Fibroblast of lung (primary cell): ENCODE measurements at places on chromosomes 6 and 20.

GRCh38 chr6:41605649-41606048, 32.6 kb upstream of the MDFI start:
- no peak for DNase-seq

GRCh38 chr20:48571949-48572847, 255.6 kb downstream of the PREX1 start:
- DNase-seq = no peak

GRCh38 chr6:70150521-70150920, 152.4 kb downstream of the COL9A1 start:
- DNase-seq = no peak

DNA sequence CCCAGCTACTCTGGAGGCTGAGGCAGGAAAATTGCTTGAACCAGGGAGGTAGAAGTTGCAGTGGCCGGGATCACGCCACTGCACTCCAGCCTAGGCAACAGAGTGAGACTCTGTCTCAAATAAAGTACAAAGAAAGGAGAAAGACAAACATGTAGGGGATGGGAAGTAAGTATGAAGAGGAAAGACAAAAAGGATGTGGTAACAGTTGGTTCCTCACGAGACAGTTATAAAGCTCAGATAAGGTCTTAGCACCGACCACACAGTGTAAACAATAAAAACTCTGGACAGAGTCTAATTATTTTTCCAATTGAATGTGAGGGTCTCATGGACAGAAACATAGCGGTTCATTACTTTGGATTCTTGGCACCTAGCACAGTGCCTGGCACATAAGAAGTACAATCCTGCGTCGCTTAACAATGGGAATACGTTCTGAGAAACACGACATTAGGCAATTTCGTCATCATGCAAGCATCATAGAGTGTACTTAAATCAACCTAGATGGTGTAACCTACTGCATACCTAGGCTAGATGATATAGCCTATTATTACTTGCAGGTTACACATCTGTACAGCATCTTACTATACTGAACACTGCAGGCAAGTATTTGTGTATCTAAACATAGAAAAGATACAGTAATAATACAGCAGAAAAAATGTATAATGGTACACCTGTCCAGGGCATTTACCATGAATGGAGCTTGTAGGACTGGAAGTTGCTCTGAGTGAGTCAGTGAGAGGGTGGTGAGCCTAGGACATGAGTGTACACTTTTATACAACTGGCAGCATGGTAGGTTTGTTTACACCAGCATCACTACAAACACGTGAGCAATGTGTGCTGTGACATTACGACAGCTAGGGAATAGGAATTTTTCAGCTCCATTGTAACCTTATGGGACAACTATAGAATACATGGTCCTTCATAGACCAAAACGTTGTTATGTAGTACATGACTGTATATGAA, 38.2 kb downstream of the MBOAT1 start:
- no peak for DNase-seq

GRCh38 chr6:165826487-165827189, 163.6 kb upstream of the PDE10A start:
- no peak for DNase-seq

DNA sequence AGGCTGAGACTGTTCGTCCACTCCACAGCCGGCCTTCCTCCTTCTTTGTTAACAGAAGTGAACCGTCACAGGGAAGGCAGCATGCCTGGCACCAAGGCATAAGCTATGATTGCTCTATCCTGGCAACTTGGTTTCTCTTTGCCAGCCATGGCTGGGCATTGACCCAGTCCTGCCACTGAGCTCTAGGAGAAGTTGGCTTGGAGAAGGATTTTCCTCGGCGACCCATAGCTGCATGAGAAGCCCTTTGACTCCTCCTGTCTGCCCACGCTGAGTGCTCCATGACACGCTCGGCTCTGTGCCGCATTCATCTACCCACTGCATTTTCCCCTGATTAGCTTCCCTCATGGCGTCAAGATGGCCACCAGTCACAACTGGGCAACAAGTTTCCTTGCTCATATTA, 111.8 kb upstream of the EXOC2 start:
- no peak for DNase-seq

- no peak for DNase-seq
These were observed 90.9 kb upstream of the MLIP start for GRCh38 chr6:54020334-54020733.

GRCh38 chr6:140988780-140989179, 1143.9 kb upstream of the GJE1 start:
- DNase-seq = no peak

DNA sequence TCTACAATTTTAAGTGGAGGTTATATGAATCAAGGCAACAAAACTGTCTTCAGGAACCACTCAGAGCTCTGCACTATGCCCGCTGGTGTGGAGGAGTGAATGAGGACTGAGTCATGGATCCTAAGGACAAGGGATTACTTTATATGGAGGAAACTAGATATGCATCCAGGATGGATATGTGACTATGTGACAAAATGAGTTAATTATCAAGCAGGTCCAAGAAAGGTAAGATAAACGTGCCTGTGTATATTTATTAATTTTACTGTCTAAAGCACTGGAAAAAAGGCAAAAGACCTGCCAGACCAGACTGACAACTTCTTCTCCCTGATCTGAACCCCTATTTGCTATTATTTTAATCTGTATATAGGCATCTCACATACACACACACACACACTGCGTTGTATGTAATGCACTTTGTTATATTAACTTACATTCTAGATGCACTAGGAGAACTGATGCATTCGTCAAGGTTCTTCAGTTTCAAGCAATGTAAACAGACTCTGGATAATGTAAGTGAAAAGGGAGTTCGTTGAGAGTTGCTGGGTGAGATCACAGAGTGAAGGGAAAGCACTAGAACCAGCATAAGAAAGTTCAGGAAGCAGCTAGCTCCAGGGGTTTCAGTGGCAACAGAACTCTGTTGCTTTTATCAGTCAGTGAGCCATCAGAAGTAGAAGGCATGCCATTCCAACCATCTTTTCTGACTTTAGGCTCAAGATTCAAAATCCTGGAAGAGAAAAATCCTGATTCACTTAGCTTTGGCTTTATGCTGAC, 26.4 kb upstream of the ADGRG6 start:
- DNase-seq = peak; percentile 9

DNA sequence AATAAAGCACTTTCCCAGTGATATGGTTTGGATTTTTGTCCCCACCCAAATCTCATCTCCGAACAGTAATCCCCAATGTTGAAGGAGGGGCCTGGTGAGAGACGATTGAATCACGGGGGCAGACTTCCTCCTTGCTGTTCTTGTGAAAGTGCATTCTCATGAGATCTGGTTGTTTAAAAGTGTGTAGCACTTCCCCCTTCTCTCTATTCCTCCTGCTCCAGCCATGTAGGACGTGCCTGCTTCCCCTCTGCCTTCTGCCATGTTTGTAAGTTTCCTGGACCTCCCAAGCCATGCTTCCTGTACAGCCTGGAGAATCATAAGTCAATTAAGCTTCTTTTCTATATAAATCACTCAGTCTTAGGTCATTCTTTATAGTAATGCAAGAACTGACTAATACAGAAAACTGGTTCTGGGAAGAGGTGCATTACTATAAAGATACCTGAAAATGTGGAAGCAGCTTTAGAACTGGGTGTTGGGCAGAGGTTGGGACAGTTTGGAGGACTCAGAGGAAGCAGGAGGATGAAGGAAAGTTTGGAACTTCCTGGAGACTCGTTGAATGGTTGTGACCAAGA, 7.4 kb downstream of the EPM2A start:
- DNase-seq = no peak

GRCh38 chr20:9269280-9269971, 200.5 kb downstream of the PLCB4 start:
- peak; percentile 60 for DNase-seq

- DNase-seq = no peak
These were observed 16.4 kb downstream of the RNF24 start for GRCh38 chr20:3998998-3999397.

- DNase-seq = no peak
These were observed 335.5 kb downstream of the GJA1 start for GRCh38 chr6:121770943-121771342.

DNA sequence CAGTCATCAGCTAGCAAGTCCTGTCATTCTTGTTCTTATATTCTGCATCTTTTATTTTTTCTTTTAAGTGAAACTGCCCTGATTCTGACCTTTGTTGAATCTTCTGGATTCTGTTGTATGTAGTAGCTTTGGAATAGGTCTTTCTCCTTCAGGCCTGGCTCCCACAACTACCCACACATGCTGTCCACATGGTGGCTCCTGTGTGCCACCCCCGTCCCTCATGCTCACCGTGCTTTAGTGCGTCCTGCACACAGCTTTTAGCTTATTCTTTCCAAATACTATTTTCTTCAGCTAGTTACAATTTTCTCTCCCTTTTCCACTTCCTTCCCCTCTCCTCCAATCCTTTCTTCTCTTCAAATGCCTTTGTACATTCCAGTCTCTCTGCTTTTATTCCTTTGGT, 61.8 kb downstream of the CTNNBL1 start:
- no peak for DNase-seq

DNA sequence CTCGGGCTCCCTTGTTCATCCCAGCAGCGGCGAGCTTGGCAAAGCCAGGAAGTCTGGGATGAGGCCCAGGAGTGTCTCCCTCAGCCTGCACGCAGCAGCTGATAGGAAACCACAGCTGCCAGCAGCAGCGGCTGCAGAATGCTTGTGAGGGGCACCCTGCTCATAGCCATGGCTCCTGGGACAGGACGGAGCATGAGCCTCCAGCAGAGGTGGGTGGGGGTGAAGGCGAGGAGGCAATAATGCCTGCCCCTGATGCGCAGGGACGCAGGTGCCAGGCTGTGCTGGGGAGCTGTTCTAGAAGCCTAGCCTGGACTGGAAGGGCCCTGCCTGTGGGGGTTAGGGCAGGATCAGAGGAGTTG, 157.9 kb downstream of the CD83 start:
- DNase-seq = peak; percentile 58

- DNase-seq = no peak
These were observed 39.8 kb downstream of the CD164 start for GRCh38 chr6:109342506-109342905.

- no peak for DNase-seq
These were observed 55.9 kb upstream of the NAA20 start for GRCh38 chr20:19961293-19961692.

DNA sequence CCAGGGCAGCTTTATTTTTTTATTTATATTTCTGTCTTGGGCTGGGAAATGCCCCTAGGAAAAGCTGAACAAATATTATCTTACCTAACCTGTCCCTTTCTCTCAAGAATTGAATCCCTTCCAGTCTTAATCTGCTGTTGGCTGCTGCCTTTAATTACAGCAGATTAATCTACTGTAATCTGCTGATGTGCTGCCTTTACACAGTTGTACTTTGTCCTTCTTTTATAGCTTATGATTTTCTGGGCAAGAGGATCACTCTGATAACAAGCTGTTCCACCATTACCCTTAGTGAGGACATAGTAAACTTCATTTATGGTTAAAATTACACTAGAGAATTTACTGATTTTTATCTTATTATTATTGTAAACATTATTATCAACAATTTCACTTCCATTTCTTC, 234.5 kb upstream of the MAN1A1 start:
- DNase-seq = no peak

DNA sequence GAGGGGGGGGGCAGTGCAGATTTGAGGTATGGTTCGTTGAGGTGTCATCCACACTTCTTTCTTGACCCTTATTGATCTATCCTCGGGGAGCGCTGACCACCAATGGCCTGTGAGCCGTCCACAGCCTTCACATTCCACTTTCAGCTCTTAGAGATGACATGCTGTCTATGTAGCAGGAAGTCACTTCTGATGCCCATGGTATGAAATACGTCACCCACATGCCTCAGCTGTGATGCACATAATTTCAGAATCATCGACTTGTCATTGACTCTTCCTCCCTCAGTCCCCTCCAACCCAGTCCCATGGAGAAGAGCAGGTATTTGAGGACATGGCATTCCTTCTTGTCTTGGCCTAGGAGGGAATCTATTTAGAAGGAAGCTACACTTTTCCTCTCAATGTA, 4.7 kb upstream of the ADGRF5 start:
- peak; percentile 82 for DNase-seq

GRCh38 chr6:781350-781961, 88.5 kb upstream of the EXOC2 start:
- no peak for DNase-seq

DNA sequence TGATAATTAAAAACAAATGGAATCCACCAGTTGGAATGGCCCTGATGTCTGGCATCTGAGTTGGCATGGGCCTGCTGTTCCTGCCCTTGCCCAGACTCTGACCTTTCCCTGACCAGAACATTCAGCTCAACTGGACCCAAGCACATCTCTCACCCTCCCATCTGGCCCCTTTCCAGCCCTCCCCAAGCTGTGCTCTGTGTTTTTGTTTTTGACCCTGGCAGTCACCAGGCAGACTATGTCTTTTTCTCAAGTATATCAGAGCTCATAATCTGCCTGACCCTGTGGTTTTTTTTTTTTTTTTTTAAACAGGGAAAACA, 117.6 kb downstream of the TRDN start:
- DNase-seq = no peak

- peak; percentile 75 for DNase-seq
These were observed 18.7 kb upstream of the TOP1 start for GRCh38 chr20:41009946-41010345.

- peak; percentile 93 for DNase-seq
These were observed 135.6 kb upstream of the SLC22A23 start for GRCh38 chr6:3592371-3592941.

- DNase-seq = no peak
These were observed 40.6 kb downstream of the GCNT2 start for GRCh38 chr6:10561611-10562199.

DNA sequence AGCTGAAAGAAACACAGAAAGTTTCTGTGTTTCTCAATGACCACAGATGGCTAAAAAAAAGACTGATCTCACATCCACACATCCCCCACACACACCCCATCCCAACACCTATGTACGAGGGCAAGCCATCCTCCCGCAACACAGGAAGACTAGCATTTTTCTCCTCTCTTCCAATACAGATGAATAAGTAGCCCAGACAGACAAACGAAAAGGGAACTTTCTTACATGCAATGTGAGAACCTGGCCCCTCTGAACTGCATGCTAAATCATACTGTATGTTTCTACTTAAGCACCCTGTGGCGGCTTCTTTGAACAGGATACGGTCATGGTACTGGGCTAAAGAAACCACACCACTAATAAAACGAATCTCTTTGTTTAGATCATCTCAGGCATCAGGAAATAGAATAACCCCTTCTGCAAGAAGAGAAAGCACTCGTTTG, 116.2 kb downstream of the GMDS start:
- no peak for DNase-seq

DNA sequence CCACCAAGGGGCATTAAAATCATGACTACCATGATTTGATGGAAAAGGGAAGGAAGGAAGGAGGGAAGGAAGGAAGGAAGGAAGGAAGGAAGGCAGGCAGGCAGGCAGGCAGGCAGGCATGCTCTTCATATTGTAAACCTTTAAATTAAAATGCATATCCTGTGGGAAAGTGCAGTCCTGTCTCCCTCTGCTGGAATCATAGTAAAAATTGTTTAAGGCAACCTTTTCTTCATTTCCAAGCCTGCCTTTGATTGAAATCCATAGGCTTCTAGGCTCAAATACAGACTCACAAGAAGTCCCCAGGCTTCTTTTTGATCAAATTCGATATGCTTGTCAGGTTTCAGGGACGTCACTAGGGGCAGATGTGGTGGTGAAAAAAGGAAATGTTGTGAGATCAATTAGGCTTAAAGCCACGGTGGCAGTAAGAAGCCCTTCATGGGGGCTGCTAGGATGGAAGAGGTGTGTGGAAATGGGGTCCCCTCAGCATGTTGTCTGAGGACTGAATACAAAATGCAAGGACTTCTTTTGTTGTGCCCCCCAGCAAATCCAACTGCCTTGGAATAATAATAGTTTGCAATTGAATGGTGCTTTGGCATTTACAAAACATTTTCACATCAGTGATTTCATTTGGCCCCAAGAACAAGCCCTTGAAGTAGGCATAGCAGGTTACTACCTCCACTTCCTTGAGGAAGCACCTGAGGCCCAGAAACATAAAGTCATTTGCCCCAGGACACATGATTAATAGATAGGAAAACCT, 25.6 kb upstream of the GABRR1 start:
- peak; percentile 36 for DNase-seq
